Naive thymus-derived CD4-positive, alpha-beta T cell (primary cell): ENCODE measurements at places on chromosomes 3 and 15. TPM values are rescaled to one million over a fixed set of nuclear protein-coding genes. Genes with fewer than 3 reads are reported as not detected.
A peak's percentile ranks its signal among the peaks of the same experiment; 100 is the strongest.

- H3K36me3 ChIP-seq = no peaks in the 10 kb centered on the region
- no peaks in the 10 kb centered on the region for H3K27me3 ChIP-seq
- no peak overlapping the region for H3K4me3 ChIP-seq
- H3K4me1 ChIP-seq = no peaks in the 10 kb centered on the region
Observed at GRCh38 chr3:193798051-193798450, 205.0 kb downstream of the OPA1 start.

DNA sequence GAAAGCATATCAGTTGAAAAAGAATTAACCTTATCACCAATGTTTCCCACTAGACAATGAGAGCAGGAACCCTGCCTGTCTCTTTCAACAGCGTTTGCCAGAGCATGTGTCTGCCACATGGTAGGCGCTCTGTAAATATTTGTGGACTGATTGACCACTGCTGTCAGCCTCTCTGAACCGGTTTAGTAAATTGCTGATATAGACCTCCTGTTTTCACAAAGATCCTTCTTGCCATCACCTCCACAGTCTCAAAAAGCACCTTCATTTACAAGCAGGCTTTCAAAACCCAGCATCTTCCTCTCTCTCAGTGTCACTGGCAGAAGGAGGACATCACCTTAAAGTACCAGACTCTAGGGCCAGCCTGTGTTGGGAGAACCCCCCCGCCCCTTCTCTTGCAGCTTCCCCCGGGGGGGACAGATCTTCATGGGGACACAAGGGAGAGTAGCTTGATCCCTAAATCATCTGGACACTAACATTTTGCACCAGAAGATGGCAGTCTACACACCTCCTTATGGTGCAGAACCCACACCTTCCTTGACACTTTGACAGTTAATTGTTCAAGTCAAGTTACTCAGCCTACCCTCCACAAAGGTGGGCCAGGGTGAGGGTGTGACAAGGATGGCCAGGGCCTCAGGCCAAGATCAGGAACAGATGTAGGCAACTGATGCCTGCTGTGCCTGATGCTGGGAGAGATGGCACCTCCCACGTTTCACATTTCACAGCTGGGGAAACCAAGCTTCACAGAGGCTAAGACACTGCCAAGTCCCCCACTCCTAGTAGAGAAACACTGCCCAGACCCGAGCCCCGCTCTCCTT lies 37.8 kb upstream of the USP3 start:
- H3K27ac ChIP-seq = no peak overlapping the region
- H3K27me3 ChIP-seq = no peaks in the 10 kb centered on the region
- peak; percentile 68 for DNase-seq
- no peaks in the 10 kb centered on the region for H3K36me3 ChIP-seq
- H3K4me3 ChIP-seq = no peak overlapping the region

DNA sequence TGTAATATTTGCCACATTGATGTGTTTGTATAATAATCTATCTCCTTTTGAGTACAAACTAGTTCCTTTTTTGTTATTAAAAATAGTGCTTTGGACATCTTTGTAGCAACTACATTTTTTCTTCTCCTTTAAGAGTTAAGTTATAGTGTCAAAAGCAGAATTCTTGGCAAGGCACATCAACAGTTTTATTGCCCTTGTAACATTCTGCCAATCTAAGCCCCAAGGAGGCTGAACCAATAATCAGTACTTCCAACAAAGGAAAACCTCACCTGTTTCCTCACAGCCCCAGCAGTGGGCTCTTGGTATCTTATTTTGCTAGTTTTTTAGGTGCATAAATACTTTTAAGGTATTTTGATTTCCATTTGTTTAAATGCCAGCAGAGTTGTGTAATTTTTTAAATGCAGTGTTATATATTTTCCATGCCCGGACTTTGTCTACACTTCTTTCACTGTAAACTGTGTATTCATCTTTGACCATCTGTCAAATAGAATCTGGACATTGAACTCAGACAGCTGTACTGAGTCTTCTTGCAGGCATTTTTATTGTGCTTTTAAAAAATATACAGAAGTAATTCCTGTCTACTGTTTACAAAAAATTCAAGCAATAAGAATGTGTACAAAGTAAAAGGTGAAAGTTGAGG lies 101.0 kb downstream of the MYLK start:
- no peaks in the 10 kb centered on the region for H3K4me1 ChIP-seq
- H3K27me3 ChIP-seq = no peaks in the 10 kb centered on the region
- no peak overlapping the region for H3K27ac ChIP-seq
- H3K36me3 ChIP-seq = no peaks in the 10 kb centered on the region
- no peak for DNase-seq
- no peak overlapping the region for H3K4me3 ChIP-seq

- no peak overlapping the region for H3K4me3 ChIP-seq
- no peak for DNase-seq
- H3K27ac ChIP-seq = no peak overlapping the region
- H3K4me1 ChIP-seq = peaks cover 14% of the 10 kb centered on the region
Observed at GRCh38 chr15:31255176-31255510, 71.5 kb upstream of the KLF13 start.

GRCh38 chr3:32203854-32204253 lies 34.6 kb upstream of the CMTM8 start:
- H3K36me3 ChIP-seq = no peaks in the 10 kb centered on the region
- no peak overlapping the region for H3K27ac ChIP-seq
- H3K4me3 ChIP-seq = no peak overlapping the region
- no peaks in the 10 kb centered on the region for H3K4me1 ChIP-seq

GRCh38 chr3:32177702-32178198 lies 60.7 kb upstream of the CMTM8 start:
- no peaks in the 10 kb centered on the region for H3K27me3 ChIP-seq
- H3K36me3 ChIP-seq = no peaks in the 10 kb centered on the region
- no peak overlapping the region for H3K27ac ChIP-seq
- H3K4me3 ChIP-seq = no peak overlapping the region

DNA sequence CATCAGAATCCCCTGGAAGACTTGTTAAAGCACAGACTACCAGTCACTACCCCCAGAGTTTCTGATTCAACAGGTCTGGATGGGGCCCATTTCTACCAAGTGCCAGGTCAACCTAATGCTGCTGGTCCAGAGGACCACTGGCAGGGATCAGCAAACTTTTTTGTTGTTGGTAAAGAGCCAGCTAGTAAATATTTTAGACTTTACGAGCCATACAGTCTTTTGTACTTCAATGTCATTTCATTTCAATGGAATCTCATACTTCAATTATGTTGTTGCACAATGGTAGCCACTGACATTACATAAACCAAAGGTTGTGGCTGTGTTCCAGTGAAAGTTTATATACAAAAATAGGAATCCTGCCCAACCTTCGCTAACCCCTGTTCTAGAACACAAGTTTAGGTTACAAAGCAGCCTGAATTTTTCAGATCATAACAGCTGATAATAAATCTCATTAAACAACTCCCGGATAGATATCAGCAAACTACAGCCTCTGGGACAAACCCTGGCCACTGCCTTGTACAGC lies 28.7 kb downstream of the ULK4 start:
- H3K4me3 ChIP-seq = no peak overlapping the region
- H3K4me1 ChIP-seq = no peaks in the 10 kb centered on the region
- H3K27me3 ChIP-seq = no peaks in the 10 kb centered on the region
- no peak overlapping the region for H3K27ac ChIP-seq
- no peak for DNase-seq
- no peaks in the 10 kb centered on the region for H3K36me3 ChIP-seq

GRCh38 chr15:56934269-56934668 lies 15.8 kb downstream of the TCF12 start:
- no peak for DNase-seq
- no peak overlapping the region for H3K4me3 ChIP-seq
- H3K27ac ChIP-seq = no peak overlapping the region
- peaks cover 28% of the 10 kb centered on the region for H3K4me1 ChIP-seq
- no peaks in the 10 kb centered on the region for H3K27me3 ChIP-seq

The ACTC1 gene
- total RNA-seq = not detected
